Ammon's horn (tissue), 1 donor: ENCODE measurements at places on chromosomes 13 and 19.

DNA sequence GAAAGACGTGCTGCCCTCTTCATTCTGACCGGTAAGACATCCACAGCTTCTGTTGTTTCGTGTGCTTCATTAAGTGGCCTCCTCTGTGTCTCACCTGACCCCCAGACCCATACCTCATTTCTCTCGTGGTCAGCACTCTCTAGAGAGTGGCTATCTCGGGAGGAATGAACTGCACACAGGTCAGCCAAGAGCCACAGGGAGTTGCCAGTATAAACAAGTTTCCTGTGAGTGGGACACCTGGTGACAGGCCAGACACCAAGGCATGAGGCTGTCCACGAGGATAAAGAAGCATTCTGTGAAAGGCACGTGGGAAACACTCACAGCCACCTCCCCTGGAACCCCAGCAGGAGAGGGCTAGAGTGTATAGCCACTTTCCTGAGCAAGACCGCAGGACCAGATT, 115.8 kb downstream of the NUFIP1 start:
- no peak for DNase-seq

GRCh38 chr13:32216281-32216680, 98.9 kb downstream of the ZAR1L start:
- no peak for DNase-seq

DNA sequence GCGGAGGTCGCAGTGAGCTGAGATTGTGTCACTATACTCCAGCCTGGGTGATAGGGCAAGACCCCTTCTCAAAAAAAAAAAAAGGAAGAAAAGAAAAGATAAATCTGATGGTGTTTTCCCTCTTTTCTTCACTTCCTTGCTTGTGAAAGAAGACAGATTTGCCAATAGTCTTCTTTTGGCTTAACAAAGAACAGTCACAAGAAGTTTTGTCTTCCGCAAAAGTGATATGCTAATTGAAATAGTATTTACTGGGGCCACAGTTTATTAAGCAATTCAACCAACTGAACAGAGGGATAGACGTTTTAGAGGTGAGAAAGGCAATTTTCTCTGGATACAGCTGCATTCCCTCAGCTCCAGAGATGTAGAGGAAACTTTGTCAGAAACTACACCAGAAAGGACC, 22.9 kb upstream of the PLAUR start:
- no peak for DNase-seq

- DNase-seq = no peak
Observed at GRCh38 chr13:112441779-112442310, 65.7 kb downstream of the SPACA7 start.

DNA sequence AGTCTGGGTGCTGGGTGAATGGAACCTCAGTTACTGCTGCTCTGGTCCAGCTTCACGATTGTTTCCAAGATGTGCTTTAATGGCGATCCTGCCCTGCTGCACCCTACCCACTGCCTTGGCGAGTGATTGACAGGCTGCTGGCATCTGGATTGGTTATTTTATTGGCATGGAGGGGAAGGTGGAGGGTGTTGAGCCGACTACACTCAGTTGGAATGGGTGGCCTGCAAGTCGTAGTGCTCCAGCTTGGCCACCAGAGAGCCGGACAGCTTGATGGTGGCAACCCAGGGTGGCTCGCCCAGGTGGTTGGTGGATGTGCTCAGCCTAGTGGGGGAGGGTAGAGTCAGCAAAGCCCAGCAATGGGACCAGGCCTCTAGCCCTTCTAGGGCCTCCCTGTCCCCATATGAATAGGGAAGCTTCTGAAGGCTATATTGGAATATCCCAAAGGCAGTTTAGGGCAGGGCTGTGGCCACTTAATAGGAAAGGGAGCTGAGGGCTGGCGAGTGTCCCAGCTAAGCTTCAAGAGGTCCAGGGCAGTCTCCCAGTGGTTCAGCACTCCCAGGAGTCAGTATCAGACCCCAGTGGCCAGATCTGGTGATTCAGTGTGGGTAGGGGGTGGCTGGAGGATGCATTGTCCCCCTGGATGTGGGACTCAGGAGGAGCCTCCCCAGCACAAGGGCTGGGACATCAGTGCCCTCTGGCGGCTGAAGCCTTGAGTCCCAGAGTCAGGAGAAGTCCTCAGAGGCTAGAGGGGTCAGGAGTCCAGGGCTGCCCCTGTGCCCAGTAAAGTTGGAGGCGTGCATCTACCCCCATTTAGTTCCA, 3.4 kb downstream of the GGN start:
- no peak for DNase-seq

DNA sequence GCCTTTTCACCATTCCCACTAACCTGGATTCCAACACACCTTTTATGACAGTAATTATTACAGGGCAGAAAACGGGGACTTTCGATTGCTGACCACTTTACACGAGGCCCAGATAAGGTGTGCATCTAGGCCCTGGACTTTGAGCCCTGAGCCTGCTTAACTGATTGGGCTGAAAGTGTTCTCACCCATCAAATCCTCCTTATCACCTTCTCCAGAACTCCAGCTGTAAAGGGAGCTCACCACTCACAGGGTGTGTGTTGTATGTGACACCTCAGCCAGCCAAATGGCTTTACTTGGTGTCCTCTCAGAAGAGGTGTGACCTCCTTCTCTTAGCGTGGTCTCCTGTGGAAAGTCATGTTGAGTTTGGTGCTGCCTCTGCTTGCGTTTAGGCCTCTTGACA, 36.5 kb downstream of the SIPA1L3 start:
- DNase-seq = no peak

- DNase-seq = no peak
Observed at GRCh38 chr19:39128516-39129079, 3.0 kb downstream of the PAK4 start.

GRCh38 chr19:16034180-16034579, 42.1 kb upstream of the TPM4 start:
- no peak for DNase-seq

DNA sequence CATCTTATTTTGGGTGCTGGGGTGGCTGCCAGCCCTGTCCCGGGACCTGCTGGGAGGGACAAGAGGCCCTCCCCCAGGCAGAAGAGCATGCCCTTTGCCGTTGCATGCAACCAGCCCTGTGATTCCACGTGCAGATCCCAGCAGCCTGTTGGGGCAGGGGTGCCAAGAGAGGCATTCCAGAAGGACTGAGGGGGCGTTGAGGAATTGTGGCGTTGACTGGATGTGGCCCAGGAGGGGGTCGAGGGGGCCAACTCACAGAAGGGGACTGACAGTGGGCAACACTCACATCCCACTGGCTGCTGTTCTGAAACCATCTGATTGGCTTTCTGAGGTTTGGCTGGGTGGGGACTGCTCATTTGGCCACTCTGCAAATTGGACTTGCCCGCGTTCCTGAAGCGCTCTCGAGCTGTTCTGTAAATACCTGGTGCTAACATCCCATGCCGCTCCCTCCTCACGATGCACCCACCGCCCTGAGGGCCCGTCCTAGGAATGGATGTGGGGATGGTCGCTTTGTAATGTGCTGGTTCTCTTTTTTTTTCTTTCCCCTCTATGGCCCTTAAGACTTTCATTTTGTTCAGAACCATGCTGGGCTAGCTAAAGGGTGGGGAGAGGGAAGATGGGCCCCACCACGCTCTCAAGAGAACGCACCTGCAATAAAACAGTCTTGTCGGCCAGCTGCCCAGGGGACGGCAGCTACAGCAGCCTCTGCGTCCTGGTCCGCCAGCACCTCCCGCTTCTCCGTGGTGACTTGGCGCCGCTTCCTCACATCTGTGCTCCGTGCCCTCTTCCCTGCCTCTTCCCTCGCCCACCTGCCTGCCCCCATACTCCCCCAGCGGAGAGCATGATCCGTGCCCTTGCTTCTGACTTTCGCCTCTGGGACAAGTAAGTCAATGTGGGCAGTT, 8.6 kb downstream of the CALM3 start:
- no peak for DNase-seq

- no peak for DNase-seq
Observed at GRCh38 chr13:93996481-93996880, 483.0 kb downstream of the DCT start.
